ENCODE measurements at places on chromosomes 6 and 20.
A peak's percentile ranks its signal among the peaks of the same experiment; 100 is the strongest.

DNA sequence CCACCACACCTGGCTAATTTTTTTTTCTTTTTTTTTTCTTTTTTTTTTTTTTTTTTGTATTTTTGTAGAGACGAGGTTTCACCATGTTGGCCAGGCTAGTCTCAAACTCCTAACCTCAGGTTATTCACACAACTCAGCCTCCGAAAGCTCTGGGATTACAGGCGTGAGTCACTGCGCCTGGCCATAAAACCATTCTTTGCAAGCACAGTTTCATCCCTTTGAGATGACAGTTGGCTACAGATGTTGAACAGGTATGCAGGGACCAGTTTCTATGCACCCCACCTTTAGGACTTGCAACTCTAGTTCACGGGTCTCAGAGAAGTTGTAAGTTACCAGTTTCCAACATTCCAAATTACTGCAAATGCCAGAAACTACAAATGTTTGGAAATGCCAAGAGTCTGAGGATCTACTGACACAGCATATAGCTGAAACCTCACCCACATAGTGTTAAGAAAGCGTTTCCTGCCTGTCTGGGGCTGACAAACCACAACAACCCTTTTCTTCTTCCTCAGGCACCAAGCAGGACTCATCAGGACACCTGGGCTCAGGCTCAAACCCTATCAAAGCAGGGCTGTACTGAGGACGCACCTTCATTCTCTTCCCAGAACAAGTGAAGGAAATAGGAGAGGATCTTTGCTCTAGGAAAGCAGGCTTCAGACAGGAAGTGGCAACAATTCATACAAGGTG, 22.9 kb downstream of the ARHGAP18 start:
- no peak for DNase-seq

DNA sequence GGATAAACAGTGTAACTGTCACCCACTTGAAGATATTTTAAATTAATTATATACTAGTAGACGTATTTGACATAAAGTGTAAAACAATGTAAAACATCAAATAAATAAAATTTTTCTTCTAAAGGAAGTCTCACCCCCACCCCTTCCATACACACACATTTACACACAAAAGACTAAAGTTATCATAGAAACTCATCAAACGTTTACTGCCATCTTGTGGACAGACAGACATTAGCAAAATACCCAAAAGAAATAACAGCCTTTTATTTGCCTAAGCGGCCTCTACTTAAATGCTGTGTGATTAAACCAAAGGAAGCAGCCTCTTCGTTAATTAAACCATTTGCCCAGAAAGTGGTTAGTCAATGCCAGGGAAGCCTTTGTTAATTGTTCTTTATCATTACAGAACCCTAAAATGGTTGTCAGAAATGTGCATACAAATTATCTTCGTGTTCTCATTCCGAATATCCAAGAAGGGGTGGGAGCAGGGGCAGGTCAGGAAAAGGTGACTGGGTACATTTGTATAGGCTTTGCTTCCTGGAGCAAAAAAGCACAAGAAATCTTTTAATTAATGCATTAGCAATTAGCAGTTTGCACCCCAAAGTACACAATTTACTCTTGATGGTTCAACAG, 176.2 kb upstream of the SASH1 start:
- DNase-seq = peak; percentile 70

GRCh38 chr20:2000285-2000684, 6.4 kb upstream of the PDYN start:
- no peak for DNase-seq

DNA sequence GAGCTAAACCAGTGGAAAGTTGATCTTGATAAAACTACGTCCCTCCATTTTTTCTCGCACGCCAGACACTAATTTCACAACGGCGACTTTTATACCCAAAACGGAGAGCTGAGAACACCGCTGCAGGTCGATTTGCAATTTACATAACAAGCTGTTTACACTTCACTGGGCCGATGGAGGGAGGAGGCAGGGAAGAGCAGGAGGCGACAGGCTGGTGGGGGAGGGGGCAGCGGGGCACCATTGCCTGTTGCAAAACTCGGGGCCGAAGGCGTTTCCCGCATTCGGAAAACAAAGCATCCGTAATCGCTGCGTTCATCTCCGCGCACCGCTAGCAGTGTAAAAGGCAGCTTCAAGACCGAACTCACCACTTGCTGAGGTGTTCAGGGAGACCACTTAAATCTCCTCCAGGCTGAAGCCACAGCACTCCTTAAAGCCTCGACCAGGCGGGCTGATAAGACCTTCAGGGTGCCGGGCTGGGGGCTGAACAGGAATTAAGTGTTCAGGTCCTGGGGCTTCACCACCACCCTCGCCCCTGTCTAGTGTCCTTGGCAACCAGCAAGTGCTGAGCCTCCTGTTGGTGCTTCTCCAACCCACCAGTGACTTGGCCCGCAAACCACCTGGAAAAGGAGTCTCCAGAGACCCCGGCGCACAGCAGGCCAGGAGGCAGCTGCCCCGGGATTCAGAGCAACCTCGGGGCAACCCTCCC, 2.0 kb upstream of the FOXC1 start:
- peak; percentile 37 for DNase-seq

GRCh38 chr6:2257363-2257762, 12.0 kb upstream of the GMDS start:
- no peak for DNase-seq

- peak; percentile 98 for DNase-seq
Measured at GRCh38 chr20:63835021-63835858, 4.2 kb upstream of the ZBTB46 start.

Measured in astrocyte of the hippocampus (primary cell).